ENCODE measurements at places on chromosomes 16 and 17.

DNA sequence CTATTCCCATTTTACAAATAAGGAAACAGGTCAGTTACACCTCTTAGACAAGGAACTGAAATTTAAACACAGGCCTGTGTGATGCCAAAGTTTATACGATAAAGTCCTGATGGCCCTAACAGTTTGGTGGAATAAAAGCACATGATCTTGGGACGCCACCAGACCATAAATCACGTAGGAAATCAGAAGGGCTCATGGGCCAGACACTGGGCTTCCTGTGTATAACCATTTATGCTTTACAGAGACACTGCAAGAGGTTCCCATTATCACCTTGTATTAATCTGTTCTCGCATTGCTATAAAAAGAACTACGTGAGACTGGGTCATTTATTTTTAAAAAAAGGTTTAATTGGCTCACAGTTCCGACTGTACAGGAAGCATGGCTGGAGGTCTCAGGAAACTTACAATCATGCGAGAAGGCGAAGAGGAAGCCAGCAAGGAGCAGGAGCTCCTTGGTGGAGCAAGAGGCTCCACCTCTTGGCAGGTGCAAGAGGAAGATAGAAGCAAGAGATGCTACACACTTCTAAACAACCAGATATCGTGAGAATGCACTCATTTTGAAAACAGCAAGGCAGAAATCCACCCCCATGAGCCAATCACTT is 124.0 kb upstream of the MON1B start:
- no peak for DNase-seq

- no peak for DNase-seq
Measured at GRCh38 chr17:27521281-27522027, 65.2 kb downstream of the KSR1 start.

DNA sequence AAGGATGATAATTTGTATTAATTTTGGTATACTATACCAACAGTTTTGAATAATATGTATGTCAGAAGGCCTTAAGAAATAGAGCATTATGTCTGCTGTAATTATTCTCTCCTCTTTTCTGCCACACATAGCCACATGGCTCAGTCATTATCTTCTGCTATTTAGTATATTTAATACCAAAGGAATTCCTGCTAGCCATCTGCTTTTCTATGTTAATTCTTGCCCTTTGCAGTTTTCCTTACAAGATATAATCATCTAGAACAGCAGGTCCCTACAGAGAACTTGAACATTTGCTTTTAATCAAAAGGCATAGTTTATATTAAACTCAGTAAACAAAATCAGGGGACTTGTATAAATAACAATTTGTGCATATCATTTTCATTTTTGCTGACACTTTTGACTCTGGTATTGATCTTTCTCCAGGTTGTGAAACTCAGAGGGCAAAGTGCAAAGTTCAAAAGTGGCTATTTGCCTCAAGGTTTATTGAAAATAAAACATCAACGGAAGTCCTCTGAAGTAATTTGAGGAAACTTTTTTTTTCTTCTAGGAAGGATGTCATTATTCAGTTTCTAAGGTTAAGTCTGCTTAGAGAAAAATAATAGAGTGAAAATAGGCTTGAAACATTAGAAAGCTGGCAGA is 702.0 kb downstream of the KCNJ2 start:
- no peak for DNase-seq

GRCh38 chr16:86042393-86042792 is 143.4 kb downstream of the IRF8 start:
- DNase-seq: no peak

- DNase-seq: no peak
Measured at GRCh38 chr17:43737722-43738121, 20.9 kb downstream of the SOST start.

- DNase-seq: no peak
Measured at GRCh38 chr16:51175081-51175480, 24.0 kb upstream of the SALL1 start.

- peak; percentile 2 for DNase-seq
Measured at GRCh38 chr17:30550512-30551273, 73.5 kb downstream of the GOSR1 start.

DNA sequence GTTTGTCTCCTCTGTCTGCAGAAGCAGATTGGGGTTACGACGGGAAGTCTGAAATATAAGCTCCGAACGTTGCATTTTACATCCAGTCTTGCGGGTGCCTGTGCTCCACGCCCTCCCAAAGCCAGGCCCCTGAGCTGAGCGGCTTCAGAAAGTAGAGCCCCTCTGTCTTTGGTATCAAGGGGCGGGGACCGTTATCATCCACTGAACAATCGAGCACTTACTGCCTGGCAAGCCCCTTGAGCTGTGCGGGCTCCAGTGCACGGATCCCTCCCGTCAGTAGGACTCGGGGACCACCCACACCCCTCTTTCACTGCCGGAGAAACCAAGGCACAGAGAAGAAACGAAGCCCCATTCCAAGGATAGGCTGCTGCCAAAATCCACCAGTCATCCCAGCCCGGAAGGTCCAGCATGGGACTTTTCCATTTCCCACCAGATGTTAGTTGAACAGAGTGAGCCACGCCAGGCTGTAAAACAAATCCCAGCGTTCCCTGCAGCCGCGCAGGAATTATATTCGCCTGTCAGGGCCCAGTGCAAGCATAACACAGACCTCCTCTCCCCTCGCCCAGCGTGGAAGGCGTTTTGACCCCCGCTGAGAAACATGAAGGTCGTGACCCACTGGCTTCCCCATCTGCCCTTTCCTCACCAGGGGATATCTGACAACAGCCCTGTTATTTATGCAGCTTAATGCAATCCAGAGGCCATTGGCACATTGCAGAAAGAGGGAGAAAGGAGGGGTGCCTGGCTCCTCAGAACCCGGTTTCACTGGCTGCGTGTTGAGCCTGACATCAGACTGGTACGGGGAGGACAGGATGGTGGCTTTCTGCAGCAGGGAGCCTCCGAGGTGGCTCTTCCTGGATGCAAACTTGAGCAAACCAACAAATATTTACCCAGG is 212.2 kb upstream of the FOXF1 start:
- no peak for DNase-seq

GRCh38 chr17:9298135-9298534 is 276.8 kb downstream of the NTN1 start:
- no peak for DNase-seq

DNA sequence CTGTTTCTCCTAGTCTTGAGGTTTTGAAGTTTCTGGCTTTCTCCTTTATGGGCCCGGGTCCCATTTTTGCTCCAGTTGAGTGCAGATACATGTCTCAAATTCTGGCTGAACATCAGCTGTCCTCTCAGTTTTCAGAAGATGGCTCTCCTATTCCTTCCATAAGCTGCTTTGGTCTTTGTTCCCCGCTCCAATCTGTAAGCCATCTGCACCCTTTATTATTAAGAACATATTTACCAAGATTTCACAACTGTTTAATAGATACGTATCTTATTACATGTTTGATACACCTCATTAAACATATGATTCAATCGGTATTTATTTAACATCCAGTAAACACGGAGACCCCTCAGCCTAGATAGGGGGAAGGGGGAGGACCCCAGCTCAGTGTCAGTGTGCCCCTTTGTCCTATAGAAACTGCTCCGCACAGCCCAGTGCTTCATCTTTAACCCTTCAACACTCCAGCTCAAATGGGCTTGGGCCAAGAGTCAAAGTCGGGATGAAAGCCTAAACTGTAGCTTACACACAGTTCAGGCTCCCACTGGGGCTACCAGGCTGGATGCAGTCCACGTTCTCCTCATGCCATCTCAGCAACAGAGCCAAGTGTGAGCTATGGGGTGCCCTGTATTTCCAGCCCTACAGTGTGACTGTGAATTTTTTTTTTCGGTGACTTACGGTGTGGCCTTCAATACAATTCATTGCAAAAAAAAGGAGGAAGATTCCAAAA is 166.0 kb upstream of the ZFHX3 start:
- DNase-seq: no peak

DNA sequence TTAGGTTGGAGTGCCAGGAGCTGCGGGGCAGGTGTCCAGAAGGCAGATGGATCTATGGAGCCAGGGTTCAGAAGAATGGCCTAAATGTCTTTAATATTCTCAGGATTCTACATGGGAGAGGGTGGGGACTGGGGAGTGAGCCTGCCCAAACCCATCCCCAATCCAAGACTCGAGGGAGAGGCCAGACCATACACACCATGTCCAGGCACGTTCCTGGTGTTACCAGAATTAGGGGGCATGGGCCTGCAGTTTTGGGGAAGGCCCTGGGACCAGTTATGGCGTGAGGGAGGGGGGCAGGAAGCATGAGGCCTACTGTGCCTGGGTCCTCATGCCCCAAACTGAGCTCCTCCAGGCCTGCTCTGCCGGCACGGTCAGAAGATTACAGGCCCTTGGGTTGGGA is 1.9 kb downstream of the TAX1BP3 start:
- DNase-seq: no peak

DNA sequence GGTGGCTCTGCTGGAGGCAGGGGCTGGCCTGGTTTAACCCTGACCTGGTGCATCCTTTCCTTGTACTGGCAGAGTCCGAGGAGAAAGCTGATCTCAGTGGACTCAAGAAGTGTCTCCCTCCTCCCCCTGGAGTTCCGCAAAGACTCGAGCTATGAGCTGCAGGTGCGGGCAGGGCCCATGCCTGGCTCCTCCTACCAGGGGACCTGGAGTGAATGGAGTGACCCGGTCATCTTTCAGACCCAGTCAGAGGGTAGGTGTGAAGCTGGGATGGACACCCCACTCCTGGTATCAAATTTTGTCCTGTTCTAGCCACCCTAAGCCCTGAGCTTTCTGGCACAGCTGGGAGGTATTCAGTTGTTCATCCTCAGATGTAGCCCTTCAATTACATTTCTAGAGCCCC is 42.5 kb downstream of the IL21R start:
- no peak for DNase-seq

- DNase-seq: peak; percentile 18
Measured at GRCh38 chr16:53220585-53220984, 165.8 kb downstream of the CHD9 start.

DNA sequence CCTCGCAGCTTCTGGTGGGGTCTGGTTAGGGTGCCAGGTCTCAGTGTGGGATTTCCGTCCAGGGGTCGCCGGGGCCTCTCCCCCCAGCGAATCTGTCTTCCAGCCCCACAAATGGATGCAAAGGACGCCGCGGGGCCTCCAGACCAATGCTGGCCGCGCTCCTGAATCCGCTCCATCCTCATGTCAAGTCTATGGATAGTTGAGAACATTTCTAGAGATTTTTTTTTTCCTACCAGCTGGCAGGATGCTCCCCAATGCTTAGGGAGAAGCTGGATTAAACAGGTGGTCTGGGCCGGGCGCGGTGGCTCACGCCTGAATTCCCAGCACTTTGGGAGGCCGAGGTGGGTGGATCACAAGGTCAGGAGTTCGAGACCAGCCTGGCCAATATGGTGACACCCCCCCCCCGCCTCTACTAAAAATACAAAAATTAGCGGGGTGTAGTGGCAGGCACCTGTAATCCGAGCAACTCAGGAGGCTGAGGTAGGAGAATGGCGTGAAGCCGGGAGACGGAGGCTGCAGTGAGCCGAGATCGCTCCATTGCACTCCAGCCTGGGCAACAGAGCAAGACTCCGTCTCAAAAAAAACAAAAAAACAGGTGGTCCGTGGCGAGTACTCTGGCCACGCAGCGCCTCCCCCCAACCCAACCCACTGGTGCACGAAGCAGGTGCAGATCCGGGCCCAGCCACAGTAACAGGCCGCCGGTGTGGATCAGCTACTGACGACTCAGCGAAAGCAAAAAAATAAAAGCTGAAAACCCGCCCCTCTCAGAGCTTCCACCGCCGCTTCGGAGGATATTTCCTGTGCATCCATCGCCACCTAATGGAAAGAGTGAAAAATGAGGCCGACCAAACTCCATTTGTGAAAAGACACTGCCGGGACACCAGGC is 1.1 kb upstream of the NXN start:
- peak; percentile 90 for DNase-seq

- no peak for DNase-seq
Measured at GRCh38 chr17:82128287-82128686, 30.3 kb upstream of the FASN start.

GRCh38 chr17:49764559-49765180 is 739 bp upstream of the FAM117A start:
- DNase-seq: no peak

- DNase-seq: no peak
Measured at GRCh38 chr17:4898351-4898750, 985 bp upstream of the C17orf107 start.

- no peak for DNase-seq
Measured at GRCh38 chr16:58792188-58792587, 58.1 kb upstream of the GOT2 start.

DNA sequence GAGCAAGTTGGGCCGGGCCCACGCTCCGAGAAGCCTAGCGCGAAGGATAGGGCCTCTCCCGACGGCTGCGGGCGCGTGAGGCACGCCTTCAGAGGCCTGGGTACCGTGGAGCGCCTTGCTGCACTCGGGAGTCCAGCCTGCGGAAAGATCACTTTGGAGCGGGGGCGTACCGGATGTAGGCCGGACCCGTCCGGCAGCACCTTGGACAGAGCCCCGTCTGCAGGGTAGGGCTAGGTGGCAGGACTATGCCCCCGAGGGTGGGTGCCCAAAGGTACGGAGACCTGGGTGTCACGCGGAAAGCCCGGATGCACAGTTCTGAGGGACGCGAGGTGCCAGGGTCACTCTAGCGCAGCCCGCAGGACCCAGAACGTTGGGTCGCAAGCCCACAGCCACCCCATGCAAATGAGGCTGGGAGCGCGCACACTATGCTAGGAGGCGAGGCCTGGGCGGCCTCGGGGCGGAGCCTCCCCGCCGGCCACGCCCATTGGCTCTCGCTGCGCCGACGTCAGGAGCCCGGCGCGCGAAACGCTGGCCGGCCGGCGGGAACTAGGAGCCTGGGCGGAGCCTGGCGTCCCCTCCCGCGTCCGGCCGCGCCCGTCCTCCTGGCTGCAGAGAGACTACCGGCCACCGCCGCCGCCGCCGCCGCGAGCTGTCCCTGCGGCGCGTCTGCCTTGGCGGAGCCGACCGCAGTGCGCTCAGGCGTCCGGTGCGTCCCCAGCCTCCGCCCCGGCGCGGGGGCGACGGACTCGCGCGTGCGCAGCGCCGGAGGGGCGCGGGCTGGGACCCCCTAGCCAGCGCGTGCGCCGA is at the start of gene PAQR4:
Gene PAQR4 (plus strand): TSS at position 611 of the 807 bp plus-strand sequence. CDS start 327 bp downstream, outside the sequence.
- peak; percentile 84 for DNase-seq

GRCh38 chr16:34648-34987 is 18.8 kb downstream of the POLR3K start:
- no peak for DNase-seq

All from CD4-positive, alpha-beta T cell treated with Interleukin-10 for 1 hour (primary cell).